Peyer's patch (tissue), 4 donors: ENCODE measurements at places on chromosomes 1 and 21. TPM values are rescaled to one million over a fixed set of nuclear protein-coding genes. Genes with fewer than 3 reads are reported as not detected.

GRCh38 chr1:111989531-111990025 lies at the start of gene KCND3:
TSS of gene KCND3 (minus strand) at chr1:111989668.
- DNase-seq, result no peak

- DNase-seq, result no peak
Observed at GRCh38 chr21:41861987-41862386, 17.2 kb downstream of the PRDM15 start.

GRCh38 chr1:178725466-178726086 lies 532 bp downstream of the RALGPS2 start:
- DNase-seq, result peak; percentile 79

KANK4 gene
- total RNA-seq, result not detected

DNA sequence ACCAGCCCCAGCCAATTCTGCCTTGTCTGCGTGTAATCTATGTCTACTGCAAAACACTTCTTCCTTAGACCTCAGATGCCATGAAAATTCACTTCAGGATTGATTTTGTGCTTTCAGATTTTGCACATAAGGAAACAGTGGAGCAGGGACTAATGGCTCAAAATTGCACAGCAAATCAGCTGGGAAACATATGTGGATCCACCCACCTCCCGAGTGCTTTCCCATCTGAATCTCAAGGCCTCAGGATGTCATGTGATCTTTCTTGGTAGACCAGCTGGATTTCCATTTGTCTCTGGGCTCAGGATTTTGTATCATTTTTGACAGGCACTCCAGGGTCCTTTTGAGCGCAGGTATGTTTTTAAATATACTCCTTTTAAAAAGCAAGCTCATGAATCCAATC lies 158.6 kb downstream of the MIS18A start:
- DNase-seq, result no peak

DNA sequence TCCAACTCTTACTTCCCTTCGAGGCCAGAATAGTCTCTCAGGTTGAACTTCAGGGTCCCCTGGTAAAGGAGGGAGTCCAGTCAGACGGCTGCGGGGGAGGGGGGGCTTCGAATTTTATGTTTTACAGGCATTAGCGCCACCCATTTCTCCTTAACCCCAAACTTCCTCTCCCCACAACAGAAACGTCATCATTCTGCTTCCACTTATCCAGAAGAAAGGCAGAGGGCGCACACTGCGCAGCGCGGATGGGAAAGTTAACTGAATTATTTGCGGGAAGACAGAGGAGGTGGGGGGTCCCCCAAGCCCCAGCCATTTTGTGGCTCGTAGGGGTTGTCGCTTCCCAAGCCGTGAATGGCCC lies 529 bp upstream of the PRMT2 start:
- DNase-seq, result peak; percentile 49

DIPK1A gene
- total RNA-seq, result 5.1 TPM

DNA sequence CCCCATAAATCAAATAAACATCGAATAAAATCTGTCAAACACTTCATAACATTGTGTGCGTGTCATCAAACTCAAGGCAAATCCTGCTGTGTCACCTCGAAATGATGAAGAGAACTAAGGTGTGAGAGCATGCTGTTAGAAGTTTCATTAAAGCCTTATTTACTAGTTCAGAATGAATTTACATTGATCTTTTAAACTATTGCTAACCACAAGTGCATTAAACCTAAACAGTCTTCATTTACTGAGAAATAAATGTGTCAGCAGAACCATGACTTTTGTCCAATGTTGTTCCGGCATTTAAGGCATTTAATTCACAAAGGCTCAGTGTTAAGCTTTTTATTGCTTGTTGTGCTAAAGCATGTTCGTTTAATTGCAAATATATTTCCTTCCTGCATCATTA lies 474.4 kb downstream of the SETD4 start:
- DNase-seq, result no peak

- no peak for DNase-seq
Observed at GRCh38 chr21:26282058-26282457, 111.5 kb upstream of the APP start.

- DNase-seq, result no peak
Observed at GRCh38 chr1:83500987-83501591, 497.8 kb downstream of the TTLL7 start.

GRCh38 chr1:61450872-61451571 lies 273.9 kb downstream of the TM2D1 start:
- DNase-seq, result no peak

GRCh38 chr1:204841316-204841715 lies 29.3 kb upstream of the NFASC start:
- no peak for DNase-seq

DNA sequence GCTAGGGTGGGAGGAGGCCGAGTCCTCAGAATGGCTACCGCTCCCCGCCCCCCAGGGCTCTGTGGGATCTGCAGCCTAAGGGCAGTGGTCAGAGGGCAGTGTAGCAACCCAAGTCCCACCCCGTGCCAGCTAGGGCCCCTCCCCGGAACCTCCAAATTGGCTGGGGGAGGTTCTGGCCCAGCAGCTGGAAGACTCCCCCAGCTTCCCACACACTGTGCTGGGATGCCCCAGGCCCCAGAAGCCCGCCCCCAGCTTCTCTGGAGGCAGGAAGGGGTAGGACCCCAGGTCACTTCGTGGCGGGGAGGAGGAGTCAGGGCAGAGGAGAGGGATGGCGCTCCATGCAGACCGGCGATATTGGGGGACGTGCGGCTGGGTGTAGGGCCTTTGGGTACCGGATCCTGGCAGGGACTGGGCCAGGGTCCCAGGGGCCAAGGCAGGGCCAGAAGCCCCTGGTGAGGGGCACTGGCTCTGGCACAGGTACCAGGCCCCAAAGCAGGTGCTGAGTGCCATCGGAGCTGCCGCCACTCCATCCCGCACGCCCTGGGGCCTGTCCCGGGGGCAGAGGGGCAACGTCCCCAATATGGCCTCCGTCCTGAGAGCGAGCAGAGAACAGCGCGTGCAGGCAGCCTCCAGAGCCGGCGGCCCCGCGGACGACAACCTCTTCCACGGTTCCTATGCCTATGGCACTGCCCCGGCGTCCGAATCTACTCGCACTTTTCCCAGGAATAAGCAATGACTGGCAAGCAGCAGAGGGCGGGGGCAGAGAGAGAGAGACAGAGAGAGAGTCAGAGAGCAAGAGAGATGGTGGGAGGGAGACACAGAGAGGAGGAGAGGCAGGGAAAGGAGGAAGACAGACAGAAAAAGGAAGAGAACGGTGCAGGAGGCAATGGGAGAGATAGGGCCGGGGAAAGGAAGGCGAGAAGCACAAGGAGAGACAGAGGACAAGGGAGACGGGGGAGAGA lies 65.7 kb downstream of the RAP1GAP start:
- DNase-seq, result no peak

DNA sequence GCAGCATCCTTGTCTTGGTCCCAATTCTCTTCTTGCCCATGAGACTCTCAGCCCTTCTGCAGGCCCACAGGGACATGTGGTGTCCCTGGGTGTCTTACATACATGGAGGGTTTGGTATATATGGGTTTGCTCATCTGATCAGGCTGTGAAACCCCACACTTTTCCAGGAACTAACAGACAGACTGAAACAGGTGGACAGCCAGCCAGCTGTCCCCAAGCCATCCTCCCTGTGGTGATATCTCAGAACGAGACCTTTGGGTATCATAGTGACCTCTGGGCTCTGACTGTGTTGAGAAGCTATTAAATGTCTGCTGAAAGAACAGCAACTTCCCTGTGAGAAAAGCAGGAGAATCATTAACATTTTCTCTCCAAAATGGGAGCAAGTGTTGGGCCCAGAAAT lies 115.5 kb upstream of the PAXBP1 start:
- DNase-seq, result no peak

DNA sequence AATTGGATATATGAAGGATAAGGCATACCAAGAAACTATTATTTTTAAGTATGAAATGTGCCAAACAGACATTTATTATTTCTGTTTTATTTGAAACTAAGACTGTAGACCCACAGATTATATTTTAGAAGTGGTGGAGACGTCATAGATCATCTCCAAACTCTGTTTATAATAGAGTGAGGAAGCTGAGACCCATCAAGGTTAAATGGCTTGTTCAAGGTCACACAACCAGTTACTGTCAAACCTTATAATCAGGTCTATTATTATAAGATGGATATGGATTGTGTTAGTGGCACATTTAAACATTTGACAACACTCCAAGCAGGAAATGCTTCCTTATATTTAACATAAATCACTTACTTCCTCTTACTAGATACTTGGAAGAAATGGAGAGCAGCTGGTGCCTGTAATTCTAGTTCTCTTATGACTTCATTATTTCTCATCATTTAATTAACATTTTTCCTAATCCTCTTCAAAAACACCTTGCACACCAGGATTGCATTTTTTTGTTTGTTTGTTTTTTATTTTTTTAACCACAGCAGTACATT lies 117.0 kb downstream of the NEK7 start:
- no peak for DNase-seq

- no peak for DNase-seq
Observed at GRCh38 chr21:18178509-18178908, 66.1 kb upstream of the CHODL start.

DNA sequence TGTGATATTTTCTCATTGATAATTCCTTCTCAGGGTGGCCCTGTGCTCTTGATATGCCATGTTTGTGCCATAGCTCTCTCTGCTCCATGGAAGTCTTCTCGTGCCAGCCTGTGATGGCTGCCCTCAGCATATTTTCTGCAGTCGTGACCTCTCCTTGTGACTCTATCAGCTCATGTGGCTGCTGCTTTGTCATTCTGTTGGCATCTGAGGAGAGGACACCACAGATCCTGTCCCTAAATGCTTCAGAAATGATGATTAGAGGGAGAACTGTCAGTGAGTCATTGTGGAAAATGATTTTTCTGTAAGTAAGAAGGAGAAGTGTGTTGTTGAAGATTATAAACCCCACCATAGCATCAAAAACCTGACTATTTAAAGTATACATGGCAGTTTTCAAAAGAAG lies 286.0 kb downstream of the ADGRL2 start:
- DNase-seq, result no peak

LCE1E gene
- not detected for total RNA-seq

DNA sequence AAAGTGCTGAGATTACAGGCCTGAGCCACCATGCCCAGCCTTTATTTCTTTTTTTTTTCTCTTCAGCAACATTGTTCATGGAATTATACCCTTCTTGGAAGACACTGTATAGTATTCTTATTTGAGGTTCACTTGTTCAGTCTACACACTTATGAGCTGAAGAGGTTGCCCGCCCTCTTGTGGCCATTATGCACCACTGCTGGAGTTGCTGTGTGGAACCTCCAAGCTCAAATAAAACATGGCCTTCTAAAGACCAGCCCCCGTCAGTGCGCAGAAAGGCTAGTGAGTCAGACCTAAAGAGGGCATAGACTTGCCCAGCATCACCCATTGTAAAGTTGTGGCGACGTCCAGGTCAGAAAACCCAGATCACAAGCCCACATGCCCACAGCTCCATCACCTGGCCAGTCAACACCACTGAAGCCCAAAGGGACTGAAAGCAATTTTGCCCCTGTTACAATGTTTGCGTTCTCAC lies 20.4 kb downstream of the LURAP1 start:
- peak; percentile 56 for DNase-seq

- DNase-seq, result no peak
Observed at GRCh38 chr1:117565076-117565556, 40.7 kb upstream of the TENT5C start.

GRCh38 chr1:157932069-157932468 lies 61.4 kb upstream of the KIRREL1 start:
- DNase-seq, result no peak

CRNN gene
- total RNA-seq, result not detected

DNA sequence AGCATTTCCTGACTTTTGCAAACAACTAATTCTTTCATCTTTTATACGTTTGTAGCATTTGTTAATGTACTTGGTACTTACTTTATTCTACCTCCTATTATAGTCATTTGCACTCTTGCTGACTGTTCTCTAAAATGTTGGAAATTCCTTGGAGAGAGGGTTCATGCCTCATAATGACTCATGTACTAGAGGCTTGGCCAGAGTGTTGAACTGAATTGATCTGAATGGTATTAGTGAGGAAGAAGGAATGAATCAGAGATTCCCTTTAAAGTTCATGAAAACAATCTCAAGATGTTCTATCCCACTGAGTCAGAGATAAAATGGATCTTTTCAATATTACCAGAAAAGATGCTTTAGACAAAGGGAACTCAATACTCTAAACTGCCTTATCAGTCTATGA lies 383.4 kb downstream of the SEC16B start:
- DNase-seq, result no peak

DNA sequence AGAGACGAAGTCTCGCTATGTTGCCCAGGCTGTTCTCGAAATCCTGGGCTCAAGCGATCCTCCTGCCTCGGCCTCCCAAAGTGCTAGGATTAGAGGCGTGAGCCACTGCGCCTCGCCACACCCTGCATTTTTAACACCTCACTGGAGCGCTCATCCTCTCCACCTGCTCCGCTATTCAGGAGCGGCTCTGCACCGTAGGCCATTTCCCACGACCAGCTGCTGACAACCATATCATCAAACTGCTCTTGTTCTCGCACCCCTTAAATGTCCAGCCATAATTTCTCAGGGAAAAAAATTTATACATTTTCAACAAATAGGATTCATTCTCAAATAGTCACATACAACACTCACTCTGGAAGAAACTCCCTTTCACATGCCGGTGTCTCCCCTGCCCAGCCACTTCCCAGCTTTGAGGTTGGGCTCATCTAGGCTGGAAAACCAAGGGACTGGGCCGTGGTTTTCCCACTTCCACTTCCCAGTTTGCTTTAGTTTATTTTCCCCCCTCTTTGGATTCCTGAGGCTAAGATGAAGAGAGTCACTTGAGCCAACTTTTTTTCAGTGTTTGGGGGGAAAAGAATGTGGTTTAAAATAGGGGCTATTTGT lies 639 bp upstream of the IPO9 start:
- DNase-seq, result no peak

GRCh38 chr1:168291222-168291837 lies 10.7 kb downstream of the TBX19 start:
- DNase-seq, result no peak

GRCh38 chr1:207128336-207128921 lies 24.4 kb downstream of the C4BPA start:
- DNase-seq, result no peak

- no peak for DNase-seq
Observed at GRCh38 chr1:172724232-172724631, 65.3 kb downstream of the FASLG start.

DNA sequence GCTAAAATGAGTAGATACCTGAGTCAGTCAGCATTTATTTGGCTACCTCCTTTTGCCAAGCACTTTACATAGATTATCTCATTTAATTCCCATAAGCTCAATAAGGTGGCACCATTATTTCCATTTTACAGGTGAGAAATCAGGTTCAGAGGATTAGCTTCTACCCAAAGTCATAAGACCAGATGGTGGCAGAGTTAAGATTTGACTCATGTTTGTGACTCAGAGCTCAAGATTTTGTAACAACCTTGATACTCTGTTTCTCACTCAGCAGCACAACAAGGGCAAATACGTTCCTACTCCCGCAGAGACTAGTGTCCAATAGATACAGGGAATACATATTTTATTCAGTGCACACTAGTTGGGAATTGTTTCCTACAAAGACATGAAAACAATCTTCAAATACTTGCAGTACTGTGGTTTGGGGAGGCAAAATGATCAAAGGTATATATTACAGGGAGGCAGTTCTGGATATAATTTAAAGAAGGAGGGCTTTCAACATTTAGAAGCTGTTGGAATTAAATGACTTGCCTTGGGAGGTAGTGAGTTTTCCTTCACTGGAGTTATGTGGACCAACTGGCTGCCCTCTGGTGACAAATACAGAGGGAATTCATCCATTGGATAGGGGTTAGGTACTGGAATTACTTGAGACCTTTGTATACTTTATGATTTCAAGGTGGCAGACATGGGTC lies 3.6 kb downstream of the LEPR start:
- DNase-seq, result no peak

- DNase-seq, result no peak
Observed at GRCh38 chr1:10319750-10320149, 79.1 kb upstream of the PGD start.
